ENCODE measurements at places on chromosomes 6 and 20. TPM values are rescaled to one million over a fixed set of nuclear protein-coding genes. Genes with fewer than 3 reads are reported as not detected.

Gene ARMH2
- polyA plus RNA-seq: not detected

DNA sequence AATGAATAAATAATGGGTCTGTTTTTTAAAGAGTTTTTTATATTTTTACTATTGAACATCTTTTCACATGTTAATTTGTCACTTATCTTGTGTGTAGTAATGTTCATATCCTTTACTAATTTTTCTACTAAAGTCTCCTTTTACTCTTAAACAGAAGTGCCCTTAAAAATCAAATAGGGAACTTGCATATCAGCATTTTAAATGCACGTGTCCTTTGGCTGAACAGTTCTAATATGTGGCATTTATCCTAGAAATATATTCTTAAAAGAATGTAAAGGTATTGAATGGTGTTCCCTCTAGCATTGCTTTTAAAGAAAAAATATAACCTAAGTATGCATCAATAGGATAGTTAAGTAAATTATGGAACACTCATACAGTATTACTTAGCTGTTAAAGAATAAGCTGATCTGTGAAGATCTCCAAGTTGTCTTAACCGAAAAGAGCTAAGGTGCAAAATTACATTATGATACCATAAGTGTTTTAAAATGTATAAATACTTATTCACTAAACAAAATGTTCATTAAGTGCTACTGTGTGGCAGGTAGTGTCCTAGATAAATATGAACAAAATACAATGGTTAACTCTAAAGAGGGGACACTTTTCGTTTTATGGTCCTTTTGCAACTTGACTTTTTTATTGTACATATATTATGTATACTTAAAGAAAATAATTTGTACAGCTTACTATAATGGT is 631 bp upstream of the PGBD1 start:
- DNase-seq: no peak

Gene IPCEF1
- polyA plus RNA-seq: 0.07 TPM

DNA sequence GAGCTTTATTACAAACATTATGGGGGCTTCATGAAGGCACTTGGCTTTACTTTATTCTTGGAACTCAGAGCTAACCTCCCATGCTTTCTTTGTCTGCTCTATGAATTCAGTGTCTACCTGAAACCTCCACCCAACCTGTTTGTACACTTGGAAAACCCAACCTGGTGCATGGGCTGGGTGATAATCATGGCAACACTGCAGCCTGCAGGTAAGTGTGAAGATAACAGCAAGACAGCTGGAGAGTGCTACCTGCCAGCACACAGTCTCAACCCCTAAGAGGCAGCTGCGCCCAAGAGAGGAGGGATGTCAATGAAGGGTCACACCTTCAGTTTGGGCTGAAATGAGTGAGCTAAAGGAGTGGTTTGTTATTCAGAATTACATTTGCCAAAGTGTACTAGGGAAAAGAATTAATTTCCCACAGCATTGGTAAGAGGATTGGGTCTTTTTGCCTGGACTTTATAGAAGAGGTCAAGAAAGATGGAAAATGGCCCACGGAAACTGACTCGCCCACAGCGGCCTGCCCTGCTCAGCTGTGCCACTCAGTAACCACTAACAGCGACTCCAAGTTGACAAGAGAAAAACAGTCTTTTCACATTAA is 24.4 kb downstream of the FOXQ1 start:
- no peak for DNase-seq

Gene CCN6
- not detected for polyA plus RNA-seq

GRCh38 chr6:66057034-66057433 is 350.0 kb upstream of the EYS start:
- DNase-seq: no peak

Gene PIM1
- 44.2 TPM for polyA plus RNA-seq

GRCh38 chr20:36030149-36030548 is 61.8 kb downstream of the CNBD2 start:
- DNase-seq: peak; percentile 79

DNA sequence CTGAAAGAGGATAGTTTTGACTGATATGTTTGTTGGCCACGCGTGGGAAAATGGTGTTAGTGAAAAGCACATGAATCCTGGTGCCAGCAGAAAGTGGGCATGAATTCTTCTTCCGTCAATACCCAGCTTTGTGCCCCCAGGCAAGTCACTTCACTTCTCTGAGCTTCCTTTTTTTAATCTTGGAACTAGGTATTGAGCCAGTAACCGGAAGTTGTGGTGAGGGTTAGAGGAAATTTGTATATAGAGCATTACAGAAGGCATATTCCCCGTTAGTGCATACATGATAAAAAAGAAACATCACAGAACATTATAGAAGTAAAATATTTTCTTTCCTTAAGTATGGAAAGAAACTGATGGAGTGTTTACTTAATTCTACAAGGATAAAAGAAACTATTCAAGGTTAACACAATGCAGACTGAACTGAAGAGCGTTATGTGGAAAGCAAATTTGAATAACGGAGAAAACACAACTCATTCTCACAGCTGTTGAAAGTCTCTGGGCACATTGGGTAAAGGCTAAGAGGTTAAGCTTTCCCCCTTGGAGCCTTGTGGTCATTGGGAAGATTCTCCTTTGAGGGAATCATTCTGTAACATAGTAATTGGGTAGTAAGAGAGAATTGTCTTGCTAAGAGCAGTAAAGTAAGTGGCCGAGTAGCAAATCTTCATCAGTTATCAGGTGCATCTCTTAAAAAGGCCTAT is 223.1 kb downstream of the BCAS1 start:
- DNase-seq: no peak

Gene FOXA2
- not detected for polyA plus RNA-seq

- no peak for DNase-seq
Observed at GRCh38 chr6:125431971-125432370, 130.2 kb upstream of the HDDC2 start.

Gene WFDC10B
- polyA plus RNA-seq: not detected

DNA sequence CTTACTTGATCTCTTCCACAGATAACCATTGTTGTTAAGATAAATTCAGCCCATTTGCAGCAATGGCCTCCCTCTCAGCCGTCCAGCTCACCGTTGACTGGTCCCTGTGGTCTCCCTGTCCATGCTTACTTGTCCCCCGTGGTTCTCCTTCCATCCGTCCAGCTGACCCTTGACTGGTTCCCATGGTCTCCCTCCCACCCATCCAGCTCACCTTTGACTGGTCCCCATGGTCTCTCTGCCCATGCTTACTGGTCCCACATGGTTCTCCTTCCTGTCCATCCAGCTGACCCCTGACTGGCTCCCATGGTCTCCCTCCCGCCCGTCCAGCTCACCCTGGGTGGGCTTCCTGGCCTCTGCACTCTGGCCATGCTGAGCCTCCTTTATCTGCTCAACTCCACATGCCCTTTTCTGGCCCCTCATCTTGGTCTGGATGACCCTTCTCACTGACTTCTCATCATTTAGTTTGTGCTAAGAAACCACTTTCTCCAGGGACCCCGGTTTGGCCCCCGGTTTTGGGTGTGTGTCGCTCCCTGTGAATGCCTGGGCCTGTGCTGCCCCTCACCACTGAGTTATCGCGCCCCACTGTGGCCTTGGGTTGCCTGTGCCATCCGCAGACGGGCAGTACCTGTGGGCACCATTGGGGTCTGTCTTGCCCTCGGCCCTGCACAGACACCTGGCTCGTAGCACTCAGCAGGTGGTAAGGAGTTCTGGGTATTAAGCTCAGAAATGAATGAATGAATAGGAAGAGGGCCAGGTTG is 146.4 kb downstream of the ERMARD start:
- DNase-seq: no peak

DNA sequence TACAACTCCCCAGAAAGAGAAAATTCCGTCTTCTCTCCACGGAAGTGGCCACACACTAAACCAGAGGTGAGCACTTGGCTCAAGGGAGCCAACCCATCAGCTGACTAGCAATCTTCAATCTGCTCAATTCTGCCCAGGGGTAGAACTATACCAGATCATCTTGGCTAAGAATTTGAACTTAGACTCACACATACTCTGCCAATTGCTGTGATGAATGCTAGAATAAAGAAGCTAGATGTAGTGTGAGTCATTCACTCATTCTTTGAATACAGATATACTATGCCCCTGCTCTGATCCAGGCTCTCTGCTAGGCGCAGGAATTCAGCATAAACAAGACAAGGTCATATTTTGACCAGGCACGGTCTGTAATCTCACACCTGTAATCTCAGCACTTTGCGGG is 147.9 kb upstream of the SHLD1 start:
- no peak for DNase-seq

DNA sequence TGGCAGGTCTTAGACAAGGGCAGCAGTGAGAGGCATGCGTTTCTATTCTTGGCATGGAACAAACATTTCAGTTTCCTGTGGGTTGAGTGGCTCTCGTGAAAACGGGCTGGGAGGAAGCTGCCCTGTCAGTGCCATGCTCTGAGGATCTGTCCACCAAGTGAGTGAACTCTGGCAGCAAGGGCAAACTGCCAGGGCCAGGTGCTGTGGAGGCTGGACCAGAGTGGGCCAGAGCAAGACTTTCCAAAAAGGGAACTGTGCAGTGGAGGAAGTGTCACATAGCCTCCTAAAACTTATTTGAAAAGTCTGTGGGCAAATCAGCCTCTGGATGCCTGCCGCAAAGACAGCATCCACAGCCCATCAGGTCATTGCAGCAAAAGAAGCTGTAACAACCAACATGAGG is 44.2 kb upstream of the TAB2 start:
- DNase-seq: peak; percentile 74

DNA sequence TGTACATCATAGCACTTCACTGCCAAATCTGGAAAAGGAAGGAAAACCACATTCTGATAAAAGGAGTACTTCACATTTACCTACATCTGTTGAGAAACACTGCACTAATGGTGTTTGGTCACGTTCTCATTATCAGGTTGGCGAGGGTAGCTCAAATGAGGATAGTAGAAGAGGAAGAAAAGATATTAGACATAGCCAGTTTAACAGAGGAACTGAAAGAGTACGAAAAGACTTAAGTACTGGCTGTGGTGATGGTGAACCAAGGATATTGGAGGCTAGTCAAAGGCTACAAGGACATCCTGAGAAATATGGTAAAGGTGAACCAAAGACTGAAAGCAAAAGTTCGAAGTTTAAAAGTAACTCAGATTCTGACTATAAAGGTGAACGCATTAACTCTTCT is 32.0 kb upstream of the GJA10 start:
- no peak for DNase-seq

GRCh38 chr6:15852289-15852688 is 189.5 kb upstream of the DTNBP1 start:
- DNase-seq: no peak

DNA sequence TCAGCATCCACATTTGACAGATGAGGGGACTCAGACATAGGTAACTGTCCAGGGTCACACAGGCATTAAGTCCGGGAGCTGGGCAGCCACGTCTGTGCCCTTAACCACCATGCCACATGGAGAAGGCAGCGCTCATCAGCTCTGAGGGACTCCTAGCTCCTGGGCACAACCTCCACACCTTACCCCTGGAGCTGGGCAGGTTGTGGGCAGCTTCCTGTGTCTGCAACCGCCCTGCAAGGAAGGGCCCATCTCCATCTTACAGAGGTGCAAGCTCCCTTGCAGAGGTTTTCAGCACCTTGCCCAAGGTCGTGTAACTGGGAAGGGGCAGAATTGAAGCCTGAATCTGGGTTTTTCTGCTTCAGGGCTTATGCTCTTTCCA is 7.9 kb downstream of the CCDC167 start:
- no peak for DNase-seq

DNA sequence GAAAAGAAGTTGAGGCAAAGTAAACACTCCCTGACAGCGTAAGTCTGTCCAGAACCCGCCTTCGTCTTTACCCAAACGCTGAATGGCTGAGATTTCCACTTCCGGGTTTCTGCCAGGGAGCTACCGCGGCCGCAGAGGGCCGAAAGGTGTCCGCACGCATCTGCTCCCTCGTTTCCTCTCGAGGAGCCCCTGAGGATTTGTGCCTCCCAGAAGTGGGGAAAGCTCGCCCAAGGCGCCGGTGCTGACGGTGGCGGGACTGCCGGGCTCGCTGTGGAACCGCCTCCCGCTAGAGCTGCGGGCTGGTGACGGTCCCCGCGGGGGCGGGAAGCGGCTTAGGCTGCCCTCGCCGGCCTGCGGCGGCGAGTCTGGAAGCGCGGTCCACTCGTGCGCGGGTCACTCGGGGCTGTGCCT is 1760.2 kb upstream of the DEFB115 start:
- DNase-seq: no peak

Gene TP53INP2
- 72.0 TPM for polyA plus RNA-seq

GRCh38 chr6:165403006-165403595 is 93.7 kb upstream of the C6orf118 start:
- DNase-seq: no peak

- no peak for DNase-seq
Observed at GRCh38 chr20:31945785-31946184, 6.1 kb downstream of the PDRG1 start.

GRCh38 chr6:121951918-121952379 is 447.5 kb upstream of the HSF2 start:
- no peak for DNase-seq

- no peak for DNase-seq
Observed at GRCh38 chr20:2381303-2381702, 602 bp downstream of the TGM6 start.

Gene RPP40
- polyA plus RNA-seq: 6.0 TPM

Gene PSORS1C1
- 6.5 TPM for polyA plus RNA-seq

- no peak for DNase-seq
Observed at GRCh38 chr6:148790817-148791216, 44.0 kb downstream of the UST start.

Gene TENT5A
- 14.6 TPM for polyA plus RNA-seq

Gene MMP24
- 0.27 TPM for polyA plus RNA-seq

Gene MYH7B
- polyA plus RNA-seq: 125 TPM

DNA sequence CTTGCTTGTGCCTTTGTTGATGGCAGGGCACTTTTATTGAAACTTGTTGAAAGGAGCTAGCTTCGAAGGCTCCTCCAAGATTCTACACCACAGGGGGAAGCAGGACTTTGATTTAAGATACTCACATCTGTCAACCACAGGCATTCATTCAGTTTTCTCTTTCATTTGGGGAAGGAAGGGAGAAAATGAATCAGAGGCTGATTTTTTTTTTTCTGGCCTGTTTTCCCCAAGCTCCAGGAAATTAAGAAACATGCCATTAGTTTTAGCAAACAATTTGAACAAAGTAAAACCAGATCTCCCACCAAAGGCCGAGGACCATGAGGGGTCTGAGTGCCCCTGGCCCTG is 8.7 kb upstream of the APCDD1L start:
- DNase-seq: no peak

Gene ARG1
- polyA plus RNA-seq: not detected

DNA sequence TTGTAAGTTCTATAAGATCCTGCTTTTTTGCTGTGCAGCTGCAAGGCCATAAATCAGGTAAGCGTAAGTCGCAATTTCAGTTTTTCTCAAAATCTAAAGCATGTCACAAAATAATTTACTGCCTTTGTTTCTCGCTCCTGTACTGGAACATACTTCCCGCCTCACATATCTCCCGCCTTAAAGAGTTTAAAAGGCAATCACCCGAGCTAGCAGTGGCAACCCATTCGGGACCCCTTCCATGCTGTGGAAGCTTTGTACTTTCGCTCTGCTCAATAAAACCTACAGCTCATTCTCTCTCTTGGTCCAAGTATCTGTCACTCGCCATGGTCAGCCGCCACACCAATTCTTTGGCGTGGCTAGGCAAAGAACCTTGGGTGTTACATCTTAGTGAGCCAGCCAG is 34.0 kb downstream of the CEP85L start:
- DNase-seq: no peak

GRCh38 chr20:25695532-25696370 is 902 bp downstream of the ZNF337 start:
- no peak for DNase-seq
